ENCODE measurements at places on chromosomes 1 and 21.

- DNase-seq: no peak
Measured at GRCh38 chr1:18531503-18531845, 50.7 kb downstream of the KLHDC7A start.

DNA sequence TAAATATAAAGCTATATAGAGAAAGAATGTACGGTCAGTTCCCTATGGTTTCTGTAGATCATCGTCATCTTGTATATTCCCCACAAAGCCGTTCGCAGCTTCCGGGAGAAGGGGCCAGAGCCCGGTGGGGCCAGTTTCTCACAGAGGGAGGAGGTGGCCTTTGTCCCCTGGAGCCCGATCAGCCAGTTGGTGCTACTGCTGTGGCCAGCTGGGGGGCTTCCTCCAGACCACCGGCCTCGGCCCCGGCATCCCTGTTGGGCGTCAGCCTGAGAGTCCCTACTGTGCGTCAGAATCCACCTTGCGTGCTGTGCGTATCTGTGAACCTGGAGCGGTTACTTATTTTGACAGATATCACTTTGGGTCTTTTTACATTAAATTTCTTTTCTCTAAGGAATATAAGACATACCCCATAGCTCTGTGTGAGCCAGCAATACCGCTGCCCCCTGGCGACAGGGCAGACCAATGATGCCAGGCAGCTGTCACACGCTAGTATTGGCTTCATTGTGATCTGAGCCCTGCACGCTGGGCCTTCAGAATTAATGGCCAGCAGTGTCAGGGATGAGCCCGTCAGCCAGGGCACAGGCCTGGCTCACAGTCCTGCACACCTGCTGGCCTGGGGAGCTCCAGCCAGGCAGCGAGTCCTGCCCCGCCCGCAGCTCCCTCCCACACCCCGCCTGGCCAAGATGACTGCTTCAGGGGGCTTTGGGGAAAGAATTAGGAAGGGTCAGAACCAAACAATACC lies 145.9 kb downstream of the PGBD5 start:
- no peak for DNase-seq

- DNase-seq: no peak
Measured at GRCh38 chr1:8332806-8333205, 14.9 kb downstream of the SLC45A1 start.

DNA sequence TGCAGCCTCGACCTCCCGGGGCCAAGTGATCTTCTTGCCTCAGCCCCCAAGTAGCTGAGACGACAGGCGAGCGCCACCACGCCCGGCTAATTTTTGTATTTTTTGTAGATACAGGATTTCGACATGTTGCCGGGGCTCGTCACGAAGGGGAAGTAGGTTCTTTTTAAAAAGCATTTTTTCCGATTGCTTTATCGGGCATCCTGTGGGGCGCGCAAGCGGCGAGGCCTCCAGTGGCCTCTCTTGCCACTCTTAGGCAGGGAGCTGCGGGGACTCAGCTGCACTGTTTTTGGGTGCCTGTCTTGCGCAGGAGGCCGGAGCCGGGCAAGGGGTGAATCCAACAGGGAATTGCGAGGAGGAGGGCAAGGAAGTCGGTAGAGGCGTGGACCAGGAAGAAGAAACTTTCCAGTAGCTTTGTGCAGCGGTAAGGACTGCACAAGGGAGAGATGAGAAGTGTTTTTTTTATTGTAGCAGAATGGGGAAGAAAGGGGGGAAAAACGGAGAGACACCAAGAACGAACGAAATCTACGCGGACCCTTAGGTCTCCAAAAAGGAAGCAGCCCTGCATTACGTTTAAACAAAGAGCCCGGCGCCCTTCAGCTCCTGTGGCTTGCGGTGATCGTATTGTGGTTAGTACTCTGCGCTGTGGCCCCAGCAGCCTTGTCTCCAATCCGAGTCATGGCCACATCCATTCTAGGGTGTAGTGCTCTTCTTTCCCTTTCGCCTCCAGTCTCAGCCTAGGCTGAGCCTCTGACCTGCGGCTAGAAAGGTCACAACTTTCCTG lies 164.8 kb downstream of the PPIAL4G start:
- peak; percentile 43 for DNase-seq

GRCh38 chr1:244730153-244730933 lies 77.4 kb downstream of the DESI2 start:
- peak; percentile 49 for DNase-seq

- DNase-seq: no peak
Measured at GRCh38 chr1:3439346-3440299, 14.8 kb upstream of the ARHGEF16 start.

- DNase-seq: no peak
Measured at GRCh38 chr1:79781261-79781660, 774.7 kb upstream of the ADGRL4 start.

DNA sequence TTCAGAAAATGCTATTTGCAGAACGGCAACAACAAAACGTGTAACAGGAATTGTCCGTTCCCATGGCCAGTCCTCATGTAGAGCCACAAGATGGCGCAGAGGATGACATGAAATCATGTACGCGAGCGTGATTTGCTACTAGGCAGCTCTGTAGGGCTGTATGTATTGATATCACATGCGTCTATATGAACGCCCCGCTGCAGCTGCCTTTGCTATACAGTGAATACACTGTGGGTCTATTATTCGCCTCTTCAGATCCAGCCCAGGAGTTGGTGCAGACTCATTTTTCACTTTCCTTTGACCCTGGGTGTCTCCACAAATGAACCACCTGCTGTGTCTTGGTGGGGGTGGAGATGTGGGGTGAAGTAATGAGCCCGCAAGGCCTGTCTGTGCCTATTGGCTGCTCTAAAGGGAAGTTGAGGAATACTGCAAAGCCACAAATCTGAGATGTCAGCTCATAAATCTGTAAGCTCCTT lies 361.5 kb downstream of the KIF26B start:
- DNase-seq: no peak

GRCh38 chr1:207960346-207960745 lies 49.4 kb upstream of the CD34 start:
- DNase-seq: no peak

DNA sequence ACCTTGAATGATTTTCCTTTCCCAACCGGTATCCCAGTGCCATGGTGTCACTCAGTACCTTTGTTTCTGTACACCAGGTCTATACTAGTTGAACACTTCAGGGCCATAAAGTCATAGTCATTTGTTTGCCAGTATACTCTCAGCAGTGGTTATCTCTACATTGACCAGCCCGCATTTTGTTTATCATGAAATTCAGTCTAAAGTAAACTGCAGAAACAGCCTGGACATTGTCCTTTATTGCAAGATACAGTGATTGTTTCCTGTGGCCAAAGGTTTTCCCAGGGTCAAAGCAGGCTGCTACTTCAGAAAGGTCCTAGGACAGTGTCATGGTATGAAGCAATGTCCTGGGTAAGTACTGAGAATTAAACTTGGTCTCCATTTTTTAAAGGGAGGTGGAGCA lies 407.4 kb downstream of the RWDD3 start:
- no peak for DNase-seq

DNA sequence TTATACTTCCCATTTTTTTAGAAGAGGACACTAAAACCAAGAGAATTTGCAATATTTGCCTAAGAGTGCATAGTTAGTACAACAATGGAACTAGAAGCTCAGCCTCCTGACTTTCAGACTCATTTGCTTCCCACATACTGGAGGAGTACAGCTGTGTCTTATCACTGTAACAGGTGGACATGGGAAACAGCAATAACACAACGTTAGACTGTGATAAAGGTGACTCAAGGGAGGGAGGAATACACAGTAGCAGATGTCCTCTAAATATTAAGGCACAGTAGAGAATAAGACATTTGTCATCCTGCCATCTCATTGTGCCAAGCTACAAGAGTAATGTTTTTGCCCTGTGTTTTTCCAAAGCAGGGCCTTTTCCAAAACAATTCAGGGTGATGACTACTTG lies 55.4 kb upstream of the JAK1 start:
- no peak for DNase-seq

DNA sequence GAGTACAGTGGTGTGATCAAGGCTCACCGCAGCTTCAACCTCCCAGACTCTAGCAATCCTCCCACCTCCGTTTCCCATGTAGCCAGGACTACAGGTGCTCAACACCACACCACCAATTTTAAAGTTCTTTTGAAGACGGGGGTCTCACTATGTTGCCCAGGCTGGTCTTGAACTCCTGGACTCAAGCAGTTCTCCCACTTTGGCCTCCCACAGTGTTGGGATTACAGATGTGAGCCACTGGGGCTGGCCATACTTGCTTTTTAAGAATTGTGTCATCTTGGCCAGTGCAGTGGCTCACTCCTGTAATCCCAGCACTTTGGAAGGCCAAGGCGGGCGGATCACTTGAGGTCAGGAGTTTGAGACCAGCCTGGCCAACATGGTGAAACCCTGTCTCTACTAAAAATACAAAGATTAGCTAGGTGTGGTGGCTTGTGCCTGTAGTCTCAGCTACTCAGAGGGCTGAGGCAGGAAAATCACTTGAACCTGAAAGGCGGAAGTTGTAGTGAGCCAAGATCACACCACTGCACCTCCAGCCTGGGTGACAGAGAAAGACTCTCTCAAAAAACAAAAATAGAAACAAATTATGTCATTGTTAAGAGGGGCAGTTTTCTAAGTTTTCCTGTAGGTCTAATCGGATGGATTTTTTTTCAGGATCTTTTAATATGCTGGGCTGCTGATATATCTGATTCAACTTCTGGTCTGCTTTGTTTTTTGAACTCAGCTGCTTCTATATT lies 18.7 kb downstream of the AK4 start:
- no peak for DNase-seq

DNA sequence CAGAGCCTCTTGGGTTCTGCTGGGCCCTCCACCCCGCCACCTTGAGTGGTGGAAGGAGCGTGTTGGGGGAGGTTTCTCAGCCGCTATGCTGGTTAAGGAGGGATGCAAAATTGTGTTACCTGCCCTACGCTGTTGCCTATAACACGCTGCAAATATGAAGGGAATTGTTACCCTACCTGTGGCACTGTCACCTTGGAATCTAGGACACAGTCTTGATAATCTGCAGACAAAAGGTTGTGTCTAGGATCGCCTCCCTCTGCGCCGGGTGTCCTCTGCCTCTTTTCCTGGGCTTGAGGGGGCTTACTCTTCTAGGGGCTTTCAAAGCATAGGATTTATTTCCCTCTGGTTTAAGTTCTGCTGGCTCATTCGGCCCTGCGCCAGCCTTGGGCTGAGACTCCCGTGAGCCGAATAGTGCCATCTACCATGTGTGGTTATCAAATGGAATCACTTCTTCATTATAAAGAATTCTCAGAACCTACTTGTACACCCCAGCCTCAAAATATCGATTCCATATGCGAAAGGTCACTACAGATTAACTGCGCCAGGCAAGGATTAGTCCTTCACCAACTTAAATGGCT lies 697 bp downstream of the SLC22A15 start:
- DNase-seq: no peak

GRCh38 chr21:38729754-38730379 lies 75.9 kb upstream of the ETS2 start:
- no peak for DNase-seq

DNA sequence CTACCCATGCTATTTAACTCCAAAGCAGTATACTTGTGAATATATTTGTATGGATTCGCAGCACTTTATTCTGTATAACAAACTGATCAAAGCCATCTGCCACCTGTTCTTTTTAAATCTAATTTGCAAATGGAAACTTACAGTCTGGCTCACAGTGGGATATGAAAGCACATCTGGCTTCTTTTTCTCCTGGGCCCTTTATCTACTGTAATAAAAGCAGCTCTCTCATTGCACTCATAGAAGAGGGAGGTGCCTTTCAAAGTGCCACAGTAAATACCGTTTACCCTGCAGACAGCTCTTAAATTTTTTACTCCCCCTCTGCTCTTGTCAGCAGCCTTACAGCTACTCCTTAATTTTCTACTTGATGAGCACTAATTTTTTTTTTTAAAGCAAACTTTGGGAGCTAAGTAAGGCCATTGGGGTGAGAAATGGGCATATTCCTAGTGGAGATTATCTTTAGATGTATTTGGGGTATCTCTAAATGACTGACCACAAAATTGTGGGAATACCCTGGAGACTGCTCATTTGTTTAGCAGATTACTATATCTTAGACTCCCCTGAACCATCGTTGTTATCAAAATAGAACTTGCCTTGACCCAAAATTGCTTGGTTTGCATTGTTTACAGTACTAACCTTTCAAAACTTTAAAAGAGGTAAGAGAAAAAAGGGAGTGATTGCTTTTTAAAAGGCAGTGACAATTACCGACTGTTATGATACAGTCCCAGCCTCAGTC lies 110.1 kb downstream of the VPS13D start:
- no peak for DNase-seq

- DNase-seq: no peak
Measured at GRCh38 chr1:74340656-74341055, 105.5 kb downstream of the TNNI3K start.

DNA sequence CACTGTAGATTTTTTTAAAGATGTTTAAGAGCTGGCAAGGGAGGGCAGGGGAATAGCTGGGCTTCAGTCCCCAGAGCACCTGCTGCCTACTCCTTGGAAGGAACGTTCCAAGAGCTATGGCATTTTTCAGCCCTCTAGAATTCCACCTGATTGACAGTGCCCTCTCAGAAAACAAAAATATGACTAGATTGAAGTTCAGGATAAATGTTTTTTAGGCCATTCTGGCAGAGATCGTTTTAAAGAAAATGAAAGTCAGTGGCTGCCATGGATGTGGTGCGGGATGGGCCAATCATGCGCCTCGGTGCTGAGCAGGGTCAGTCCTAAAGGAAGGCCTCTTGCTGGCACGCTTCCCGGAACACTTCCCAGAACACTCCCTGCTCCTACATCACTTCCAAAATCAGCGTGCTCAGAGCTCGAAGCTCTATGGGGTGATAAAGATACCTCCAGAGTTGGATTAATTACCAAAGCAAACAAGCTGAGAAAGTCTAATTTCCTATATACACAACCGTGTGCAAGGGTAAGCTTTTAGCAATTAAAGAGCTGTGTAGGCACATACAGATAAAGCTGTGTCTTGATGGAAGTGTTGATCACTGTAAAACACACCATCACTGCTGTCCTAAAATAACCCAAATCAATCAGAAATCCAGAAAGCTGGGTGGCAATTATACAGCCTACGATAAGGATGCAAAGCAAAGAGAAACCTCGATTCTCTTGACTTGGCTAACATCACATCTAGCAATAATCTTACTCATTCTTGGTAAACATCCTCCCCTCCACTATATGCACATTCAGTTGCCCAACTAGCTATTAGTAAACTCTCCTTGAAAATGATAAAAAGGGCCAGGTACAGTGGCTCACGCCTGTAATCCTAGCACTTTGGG lies 34.6 kb downstream of the TGFBR3 start:
- DNase-seq: peak; percentile 88

GRCh38 chr1:234405676-234406075 lies 32.4 kb downstream of the COA6 start:
- no peak for DNase-seq

DNA sequence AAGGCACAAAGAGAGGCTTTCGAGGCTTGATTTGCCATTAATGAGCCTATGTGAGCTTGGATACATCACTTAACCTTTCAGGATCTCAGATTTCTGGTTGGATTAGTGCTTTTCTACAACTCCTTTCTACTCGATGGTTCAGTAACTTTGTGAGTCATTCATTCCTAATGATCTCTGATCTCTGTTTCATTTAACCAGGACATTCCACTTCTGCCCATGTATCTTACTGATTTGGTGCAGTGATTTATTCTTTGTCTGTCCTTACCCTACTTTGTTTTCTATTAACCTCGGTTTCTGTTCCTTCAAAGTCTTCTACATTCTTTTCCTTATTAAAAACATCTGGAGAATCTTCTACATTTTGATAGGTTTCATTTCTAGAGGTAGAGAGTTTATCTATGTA lies 94.6 kb upstream of the ZBTB18 start:
- DNase-seq: no peak

Data from transverse colon (tissue), 4 donors.